Activated effector memory CD4-positive, alpha-beta T cell treated with Interleukin-2 at 50 U/mL for 16 hours (primary cell): ENCODE measurements at places on chromosomes 16 and 17.
A peak's percentile ranks its signal among the peaks of the same experiment; 100 is the strongest.

- no peak for DNase-seq
These were observed 169.9 kb downstream of the MSI2 start for GRCh38 chr17:57425903-57426880.

DNA sequence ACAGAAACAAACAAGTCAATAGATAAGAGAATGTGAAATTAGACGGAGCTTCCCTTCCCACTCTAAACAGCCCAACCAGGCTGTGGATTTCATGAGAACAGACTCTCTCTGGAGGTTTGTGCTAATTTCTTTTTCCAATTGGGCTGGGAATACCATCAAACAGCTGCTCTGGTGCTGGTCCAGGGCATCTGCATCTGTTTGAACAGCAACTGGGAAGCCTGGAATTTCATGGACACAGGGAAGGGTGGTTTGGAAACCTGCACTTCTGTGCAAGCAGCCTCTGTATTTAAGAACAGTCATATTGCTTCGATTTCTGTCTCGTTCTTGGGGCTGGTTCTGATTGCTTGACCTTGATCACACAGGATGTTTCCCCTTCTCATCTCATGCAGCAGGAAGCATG, 88.7 kb downstream of the FOXL1 start:
- DNase-seq = no peak

DNA sequence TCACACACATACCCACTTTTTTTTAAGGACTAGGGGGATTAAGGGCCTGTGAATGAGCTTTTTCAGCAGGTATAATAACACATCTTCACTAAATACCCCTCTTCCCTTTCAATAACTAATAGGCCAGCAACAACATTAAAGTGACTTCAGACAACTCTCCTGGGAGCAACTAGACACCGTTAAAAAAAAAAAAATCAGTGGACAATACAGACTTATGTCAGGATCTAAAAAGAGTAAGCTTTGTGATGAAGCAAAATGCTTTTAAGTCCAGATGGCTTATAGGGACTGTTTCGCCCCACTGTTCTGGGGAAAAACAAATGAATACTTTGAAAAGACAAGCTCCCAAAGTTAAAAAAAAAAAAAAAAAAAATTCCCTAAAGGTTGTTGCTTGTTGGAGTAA, 29.0 kb downstream of the SPAG9 start:
- no peak for DNase-seq

- no peak for DNase-seq
These were observed 41.0 kb upstream of the SREBF1 start for GRCh38 chr17:17877529-17878358.

DNA sequence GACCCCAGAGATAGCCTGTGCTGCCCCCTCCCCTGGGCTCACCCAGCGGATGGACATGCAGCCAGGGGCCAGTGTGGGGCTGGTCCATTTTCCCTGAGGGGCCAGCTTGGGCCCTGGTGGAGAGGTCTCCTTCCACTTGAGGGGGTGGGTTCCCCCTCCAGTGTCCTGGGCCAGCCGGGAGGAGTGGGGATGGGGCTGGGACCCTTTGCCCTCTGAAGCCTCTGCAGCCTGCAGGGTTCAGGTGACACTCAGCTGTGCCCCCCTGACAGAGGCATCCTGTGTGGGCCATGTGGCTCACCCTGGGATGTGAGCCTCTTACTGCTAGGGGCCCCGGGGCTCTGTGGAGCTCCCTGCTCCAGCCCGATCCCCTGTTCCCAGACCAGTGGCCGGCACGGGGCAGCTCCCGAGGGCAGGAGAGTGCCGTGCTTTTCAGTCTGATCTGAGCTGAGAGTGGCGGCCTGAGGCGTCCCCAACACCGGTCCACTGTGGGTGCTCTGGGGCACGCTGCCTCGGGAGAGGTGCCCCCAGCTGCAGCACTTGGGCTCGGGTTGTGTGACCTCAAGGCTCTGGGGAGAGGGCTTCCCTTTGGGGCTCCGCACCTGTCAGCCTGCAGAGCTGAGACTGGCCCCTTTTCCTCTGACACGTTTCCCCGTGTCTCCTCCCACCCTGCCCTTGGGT, 439 bp upstream of the GNG13 start:
- no peak for DNase-seq

- DNase-seq = peak; percentile 96
These were observed at the start of gene DECR2 for GRCh38 chr16:401468-402348. TSS of gene DECR2 (plus strand) at chr16:401885. CDS start at chr16:401964, 79 bp downstream.

- DNase-seq = peak; percentile 14
These were observed 115.9 kb downstream of the DYNLRB2 start for GRCh38 chr16:80656711-80657150.

- no peak for DNase-seq
These were observed 114.0 kb upstream of the SDK2 start for GRCh38 chr17:73758245-73758644.

DNA sequence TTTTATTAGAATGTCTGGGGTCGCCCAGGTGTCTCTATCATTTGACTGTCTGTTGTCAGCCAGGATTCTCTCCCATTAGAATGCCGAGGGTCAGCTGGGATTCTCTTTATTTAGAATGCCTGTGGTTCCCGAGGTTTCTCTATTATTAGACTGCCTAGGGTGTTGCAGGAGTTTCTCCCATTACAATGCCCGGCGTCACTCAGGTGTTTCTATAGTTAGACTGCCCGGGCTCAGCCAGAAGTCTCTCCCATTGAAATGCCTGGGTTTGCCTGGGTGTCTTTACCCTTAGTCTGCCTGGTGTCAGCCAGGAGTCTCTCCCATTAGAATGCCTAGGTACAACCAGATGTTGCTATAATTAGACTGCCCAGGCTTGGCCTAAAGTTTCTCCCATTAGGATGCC, 2252.0 kb downstream of the TP53TG3F start:
- no peak for DNase-seq

DNA sequence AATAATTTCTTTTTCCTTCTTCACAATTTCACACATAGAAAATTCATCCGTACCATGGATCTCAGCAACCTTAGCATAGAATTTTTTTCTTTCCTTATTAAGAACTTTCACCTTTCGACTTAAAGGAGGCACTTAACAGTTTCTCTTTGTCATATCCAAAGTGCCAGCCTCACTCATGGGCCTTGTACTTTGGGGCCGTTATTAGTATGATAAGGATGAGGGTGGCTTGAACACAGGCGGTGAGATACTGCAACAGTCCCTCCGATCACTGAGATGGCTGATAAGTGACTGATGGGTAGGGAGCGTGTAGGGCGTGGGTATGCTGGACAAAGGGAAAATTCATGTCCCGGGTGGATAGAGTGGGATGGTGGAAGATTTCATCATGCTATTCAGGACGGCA, 85.3 kb downstream of the OR1D5 start:
- no peak for DNase-seq

GRCh38 chr16:68869492-68870088, 26.3 kb downstream of the TANGO6 start:
- DNase-seq = no peak

GRCh38 chr17:28528327-28529012, 22.3 kb downstream of the FOXN1 start:
- DNase-seq = no peak

DNA sequence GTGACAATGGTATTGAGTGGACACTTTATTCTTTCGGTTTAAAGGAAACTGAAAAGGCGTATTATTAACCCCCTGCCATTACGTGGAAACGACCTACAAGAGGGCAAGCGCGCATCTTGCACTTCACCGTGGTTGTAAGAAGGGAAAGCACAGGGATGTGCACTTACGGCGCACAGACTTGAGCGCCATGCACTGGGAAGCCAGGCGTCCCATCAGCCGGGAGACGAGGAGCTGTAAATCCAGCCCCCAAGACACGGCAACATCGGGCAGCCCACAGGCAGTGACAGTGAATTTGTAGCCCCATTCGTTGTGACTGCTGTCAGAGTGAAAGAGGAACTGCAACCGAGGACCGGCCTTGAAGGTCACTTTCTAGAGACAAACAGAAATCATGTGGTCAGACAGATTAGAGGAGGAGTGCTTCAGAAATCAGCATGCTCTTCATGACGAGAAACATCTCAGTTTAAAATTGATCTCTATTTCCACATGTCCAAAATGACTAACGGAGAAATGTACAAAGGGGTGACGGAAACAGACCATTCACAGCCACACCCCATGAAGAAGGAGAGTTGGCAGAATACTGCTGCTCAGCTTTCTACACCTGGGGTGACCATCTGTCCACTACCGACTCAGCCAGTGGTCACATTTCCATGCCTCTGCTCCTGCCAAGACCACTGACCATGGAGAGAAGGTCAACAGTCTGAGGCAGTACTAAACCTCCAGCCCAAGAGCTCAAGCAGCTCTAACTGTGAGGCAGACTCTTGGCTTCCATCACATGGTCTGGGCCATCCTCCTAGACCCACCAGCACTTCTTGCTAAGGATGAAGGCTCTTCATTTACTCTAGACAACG, 68.6 kb downstream of the ZZEF1 start:
- DNase-seq = no peak

DNA sequence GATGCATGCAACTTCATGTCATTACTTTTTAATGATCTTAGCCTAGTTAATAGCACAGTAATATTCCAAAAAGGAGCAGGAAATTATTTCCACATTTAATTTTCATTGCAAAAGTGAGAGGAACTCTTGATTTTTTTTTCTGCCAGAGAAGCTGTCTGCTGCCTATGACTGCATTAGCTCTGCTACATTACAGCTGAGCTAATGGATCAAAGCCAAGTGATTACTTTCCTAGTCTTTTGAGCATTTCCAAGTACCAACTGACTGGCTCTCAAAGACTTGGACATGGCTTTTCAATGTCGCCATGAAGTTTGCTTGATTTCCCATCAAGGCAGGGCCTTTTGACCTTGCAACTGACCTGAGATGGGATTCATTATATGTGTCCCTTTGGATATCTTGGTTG, 356.6 kb upstream of the XYLT1 start:
- no peak for DNase-seq

DNA sequence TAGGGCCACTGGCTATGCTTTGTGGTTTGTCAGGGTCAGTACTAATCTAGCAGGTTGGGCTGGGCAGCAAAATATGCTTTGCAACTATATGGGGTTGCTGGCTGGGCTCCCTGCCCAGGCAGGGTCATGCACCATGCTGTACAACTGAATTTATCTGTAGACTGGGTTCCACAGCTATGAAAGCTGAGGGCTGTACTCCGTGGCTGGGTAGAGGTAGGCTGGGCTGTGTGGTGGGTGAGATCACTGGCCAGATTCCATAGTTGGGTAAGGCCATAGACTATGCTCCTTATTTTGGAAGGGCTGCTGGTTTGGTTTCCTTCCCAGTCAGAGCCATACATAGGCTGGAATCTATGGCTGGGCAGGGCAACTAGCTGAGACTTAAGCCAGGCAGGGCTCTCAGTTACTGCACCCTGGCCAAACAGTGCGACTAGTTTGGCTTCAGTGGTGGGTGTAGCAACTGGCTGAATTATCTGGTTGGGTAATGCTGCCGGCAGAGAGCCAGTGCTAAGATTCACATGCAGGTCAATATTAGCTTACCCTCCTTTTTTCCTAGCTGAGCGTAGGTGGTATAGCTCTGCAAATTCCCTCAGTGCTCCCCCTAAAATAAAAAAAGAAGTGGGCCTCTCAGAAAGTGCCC, 769.1 kb upstream of the CDH8 start:
- no peak for DNase-seq

- no peak for DNase-seq
These were observed 176.7 kb downstream of the ABCC12 start for GRCh38 chr16:47979164-47979520.

DNA sequence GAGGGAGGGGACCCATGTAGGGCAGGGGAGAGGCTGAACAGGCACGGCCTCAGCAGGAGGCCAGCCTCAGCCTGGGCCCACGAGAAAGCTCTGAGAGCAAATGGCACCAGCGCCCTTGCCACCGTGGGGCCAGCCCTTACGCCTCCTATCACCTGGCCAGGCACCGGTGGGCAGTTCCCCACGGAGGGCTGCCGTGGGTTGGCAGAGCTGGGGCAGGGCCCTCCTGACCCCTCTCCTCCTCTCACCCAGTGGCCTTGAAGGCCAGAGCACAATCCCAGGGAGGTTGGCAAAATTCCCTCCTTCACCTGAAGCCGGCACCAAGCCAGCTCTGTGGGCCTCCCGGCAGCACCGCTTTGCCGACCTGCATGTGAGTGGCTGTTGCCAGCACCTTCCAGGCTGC, 53.1 kb upstream of the ENPP7 start:
- no peak for DNase-seq

DNA sequence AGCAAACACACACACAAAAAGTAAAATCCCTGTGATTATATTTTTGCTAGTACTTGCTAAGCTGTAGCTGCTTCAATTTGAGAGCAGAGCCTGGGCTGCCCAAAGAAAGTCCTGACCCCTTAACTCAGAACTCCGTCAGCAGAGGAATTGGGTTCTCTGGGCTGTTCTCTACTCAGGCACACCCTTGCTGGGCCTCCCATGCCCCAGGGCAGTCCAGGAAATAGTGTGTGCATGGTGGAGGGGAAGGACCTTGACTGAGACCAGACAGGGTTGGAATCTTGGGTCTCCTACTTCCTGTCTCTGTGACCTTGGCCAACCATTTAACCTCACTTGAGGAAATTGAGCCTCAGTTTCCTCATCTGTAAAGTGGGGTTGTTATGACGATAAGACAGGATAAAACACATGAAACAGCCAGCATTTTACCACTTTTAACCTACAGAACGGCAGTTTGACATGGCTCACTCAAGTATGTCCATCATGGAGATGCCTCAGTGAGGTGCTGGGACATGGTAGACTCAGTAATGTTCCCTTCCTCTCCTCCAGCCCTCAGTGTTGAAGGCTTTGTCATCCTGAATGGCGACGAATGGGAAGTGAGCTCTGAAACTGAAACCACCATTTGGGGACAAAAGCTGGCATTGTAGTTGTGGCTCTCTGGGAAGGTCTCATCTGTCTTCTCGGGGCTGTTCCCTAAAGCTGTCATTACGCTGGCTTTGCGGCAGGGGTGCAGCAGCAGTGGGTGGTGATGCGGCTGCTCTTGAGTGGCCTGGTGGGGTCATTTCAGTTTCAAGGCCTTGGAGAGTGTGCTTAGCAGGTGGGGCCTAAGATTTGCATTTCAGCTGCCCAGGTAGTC, 74.9 kb downstream of the CMIP start:
- DNase-seq = no peak

- DNase-seq = peak; percentile 7
These were observed 58.5 kb downstream of the BAHCC1 start for GRCh38 chr17:81453712-81454111.

- no peak for DNase-seq
These were observed at the start of gene EMP2 for GRCh38 chr16:10579965-10580882. TSS of gene EMP2 (minus strand) at chr16:10580598. CDS start at chr16:10547617, 32,981 bp downstream.

GRCh38 chr17:61414141-61414935, 14.7 kb downstream of the TBX2 start:
- no peak for DNase-seq

DNA sequence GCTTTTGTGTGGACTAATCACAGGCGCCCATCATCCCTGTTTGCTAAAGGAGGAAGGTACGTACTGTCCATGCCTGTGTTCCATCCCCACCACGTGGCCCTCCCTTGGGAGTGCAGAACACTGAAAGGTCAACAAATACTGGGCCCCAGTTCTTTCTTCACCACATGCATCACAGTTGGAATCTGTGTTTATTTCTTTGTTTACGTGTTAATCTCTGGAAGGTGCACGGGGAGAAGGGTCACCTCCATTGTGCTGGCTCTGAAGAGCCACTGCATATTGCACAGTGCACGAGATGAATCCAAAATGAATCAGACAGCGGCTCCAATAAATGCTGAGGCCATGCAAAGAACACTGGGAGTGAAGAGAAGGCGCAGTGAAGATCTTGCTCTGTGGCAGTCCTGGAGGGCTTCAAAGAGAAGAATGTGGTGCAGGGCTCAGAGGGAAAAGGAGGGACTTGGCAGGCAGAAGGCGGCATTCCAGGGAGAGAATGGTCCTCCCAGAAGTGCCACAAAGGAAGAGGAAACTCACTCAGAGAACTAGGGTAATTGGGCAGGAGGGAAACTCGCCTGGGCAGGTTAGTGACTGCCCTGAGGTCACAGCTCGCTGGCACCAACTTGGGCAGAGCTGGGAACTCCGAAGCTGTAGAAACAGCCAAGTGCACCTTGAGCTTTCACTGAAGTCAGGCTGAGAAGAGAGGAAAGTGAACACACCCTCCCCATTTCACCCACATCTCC, 3.7 kb downstream of the RPH3AL start:
- DNase-seq = no peak
